Stimulated activated CD4-positive, alpha-beta T cell treated with anti-CD3 and anti-CD28 coated beads, Interleukin-1b, Interleukin-23, amount 100 ng/mL, for 4 hours (primary cell): ENCODE measurements at places on chromosomes 12 and 14.

DNA sequence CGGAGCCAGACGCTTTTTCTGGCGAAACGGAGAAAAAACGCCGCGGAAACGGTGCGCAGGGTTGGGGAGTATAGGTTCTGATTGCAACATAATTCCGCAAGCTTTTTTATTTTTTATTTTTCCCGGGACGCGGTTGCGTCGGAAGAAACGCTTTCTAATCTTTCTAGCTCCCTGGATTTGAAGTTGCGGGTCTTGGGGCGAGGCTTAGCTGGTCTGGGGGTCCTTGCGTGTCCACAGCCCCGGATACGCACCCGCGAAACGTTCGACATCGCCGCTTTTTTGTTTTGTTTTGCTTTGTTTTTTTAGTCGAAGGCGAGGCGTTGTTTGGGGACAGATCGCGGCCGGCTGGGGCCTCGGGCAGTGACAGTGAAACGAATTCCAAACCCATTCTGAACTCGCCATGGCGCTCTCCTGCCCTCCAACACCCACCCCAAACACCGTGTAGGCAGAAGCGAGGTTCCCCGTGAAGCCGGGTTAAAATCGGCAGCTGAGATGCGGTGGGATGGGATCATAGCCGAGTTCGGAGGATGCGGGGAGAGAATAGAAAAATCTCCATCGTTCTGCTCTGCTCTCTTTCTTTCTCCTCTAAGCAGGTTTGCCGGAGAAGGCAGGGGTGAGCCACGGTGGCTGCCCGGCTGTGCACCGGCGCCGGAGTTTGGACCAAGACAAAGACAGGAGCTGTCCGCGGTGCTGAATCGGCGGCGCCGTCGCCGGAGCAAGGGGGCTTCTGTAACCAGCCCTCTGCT is 8.1 kb upstream of the LHX5 start:
- peak; percentile 16 for DNase-seq

- DNase-seq: no peak
Observed at GRCh38 chr14:83462759-83463158, 1929.1 kb upstream of the SEL1L start.

GRCh38 chr12:26524862-26525465 is 308.0 kb downstream of the ITPR2 start:
- DNase-seq: no peak

GRCh38 chr14:38387821-38388220 is 131.9 kb upstream of the CLEC14A start:
- DNase-seq: no peak

DNA sequence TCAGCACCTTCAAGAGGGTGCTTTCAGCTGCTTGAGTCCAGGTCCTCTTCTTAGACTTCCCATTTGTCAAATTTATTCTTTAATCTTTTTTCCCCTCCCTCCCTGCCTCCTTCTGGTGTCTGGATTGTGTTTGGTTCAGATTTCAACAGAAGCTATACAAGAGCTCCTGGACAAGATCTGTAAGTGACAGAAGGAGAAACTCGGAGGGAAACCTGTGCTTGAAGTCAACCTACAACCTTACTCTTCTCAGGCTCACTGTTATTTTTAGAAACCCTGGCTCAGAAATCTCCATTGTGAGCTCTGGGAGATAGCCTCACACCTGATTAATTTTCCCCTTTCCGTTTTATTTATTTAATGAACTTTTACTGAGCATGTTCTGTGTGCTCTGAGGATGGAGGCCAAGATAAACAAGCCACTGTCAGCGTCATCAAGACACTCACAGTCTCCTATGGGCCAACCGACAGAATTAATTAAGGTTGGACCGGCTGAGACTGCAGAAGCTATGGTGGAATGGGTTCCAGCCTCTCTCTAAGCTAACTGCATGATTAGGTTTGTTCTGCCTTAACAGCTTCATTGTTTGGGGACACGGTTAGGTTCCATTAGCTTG is 13.5 kb downstream of the PDE1B start:
- no peak for DNase-seq

- DNase-seq: no peak
Observed at GRCh38 chr12:47205532-47206449, 126.0 kb upstream of the AMIGO2 start.

DNA sequence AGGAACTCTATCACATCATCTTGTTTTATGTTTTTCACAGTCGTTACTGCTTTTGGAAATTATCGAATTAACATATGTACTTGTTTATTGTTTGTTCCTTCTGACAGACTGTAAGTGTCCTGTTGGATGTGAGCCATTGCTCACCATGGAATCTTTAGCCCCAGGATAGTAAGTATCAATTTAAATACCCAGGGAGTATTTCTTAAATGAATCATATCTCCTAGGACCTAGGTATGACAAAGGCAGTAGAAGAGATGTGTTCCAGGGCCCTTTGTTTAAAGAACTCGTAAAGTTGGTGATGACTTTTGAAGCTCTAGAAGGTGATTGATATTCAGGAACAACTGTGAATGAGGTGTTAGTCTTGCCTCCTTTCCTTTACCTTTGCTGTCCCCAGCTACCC is 30.3 kb upstream of the STRAP start:
- DNase-seq: no peak

- DNase-seq: no peak
Observed at GRCh38 chr14:76537906-76538647, 162.1 kb downstream of the ESRRB start.

DNA sequence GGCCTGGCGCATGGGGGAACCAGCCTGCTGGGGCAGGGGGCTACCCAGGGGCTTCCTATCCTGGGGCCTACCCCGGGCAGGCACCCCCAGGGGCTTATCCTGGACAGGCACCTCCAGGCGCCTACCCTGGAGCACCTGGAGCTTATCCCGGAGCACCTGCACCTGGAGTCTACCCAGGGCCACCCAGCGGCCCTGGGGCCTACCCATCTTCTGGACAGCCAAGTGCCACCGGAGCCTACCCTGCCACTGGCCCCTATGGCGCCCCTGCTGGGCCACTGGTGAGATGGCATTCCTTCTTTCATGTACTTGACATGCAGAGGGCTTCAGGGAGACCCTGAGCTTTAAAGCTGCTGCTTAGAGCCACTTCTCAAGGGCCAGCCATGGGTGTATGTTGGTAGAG is 9.0 kb downstream of the LGALS3 start:
- DNase-seq: no peak

DNA sequence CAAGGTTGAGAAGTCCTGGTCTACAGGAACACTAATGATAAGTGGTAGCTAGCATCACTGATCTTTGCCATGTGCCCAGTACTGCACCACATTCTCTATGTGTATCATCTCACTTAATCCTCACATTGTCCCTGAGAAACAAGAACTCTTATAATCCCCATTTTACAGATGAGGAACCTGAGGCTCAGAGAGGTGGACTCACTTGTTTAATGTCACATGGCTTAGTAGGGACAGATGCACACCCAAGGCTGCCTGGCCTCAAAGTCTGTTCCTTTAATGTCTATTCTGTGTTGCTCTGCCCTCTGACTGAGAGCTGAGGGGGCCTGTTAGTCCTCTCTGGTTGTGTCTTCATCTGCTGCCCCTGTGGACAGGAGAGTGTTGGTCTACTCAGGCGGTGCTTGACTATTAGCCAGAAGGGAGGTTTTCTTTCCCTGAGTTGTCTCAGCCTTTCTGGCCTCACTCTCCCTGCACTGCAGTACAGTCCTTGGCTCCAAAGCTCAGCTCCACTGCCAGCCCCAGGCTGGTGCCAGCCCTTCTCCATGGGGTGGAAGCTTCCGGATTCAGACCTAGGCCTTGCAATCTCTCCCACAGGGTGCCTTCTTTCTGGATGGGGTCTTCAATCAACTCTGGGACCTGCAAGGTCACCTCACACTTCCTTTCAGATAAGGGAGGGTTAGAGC is 4.9 kb upstream of the DYNLL1 start:
- no peak for DNase-seq

GRCh38 chr14:89266754-89267153 is 150.3 kb downstream of the FOXN3 start:
- DNase-seq: no peak

DNA sequence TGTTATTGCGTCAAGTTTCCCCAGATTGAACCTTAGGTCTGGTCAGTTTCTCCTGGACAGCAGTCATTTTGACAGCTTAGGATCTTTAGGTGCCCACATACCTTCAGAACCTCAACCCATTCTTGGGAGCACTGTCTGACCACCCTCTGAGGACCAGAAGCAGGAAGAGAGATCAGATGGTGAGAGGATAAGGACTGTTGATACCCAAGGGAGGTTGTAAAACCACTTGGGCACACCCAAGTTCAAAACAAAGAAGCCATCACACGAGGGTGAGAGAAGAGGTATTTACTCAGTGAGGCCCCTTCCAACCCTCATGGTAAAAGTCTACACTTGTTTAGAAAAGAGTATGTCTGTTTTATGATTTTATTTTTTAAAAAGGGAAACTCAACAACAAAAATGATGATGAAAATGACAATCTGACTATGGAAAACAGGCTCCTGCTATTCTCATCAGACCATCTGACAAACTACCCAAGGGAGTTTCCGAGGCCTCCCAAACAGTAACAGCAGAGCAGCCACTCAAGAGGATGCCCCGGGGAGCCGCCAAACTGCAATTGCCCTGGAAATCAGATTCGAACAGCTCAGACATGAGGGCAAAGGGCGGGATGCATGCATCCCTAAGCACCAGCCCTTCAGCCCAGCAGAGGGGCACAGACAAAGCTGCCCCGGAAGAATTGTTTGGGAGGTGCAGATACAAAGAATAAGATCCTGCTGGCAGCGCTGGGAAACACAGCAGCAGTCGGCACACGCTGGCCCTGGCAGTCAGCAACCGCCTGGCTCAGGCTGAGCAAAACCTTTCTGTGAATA is 162.6 kb upstream of the PLEKHG7 start:
- no peak for DNase-seq

DNA sequence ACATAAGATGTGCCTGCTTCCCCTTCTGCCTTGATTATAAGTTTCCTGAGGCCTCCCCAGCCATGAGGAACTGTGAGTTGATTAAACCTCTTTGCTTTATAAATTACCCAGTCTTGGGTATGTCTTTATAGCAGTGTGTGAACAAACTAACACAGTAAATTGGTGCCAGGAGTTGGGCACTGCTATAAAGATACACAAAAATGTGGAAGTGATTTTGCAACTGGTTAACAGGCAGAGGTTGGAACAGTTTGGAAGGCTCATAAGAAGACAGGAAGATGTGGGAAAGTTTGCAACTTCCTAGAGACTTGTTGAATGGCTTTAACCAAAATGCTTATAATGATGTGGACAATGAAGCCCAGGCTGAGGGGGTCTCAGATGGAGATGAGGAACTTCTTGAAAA is 264.1 kb downstream of the DACT1 start:
- DNase-seq: no peak

GRCh38 chr14:67911562-67911961 is 92.0 kb downstream of the RAD51B start:
- DNase-seq: no peak
